ENCODE measurements at places on chromosomes 2 and 18.
A peak's percentile ranks its signal among the peaks of the same experiment; 100 is the strongest.

DNA sequence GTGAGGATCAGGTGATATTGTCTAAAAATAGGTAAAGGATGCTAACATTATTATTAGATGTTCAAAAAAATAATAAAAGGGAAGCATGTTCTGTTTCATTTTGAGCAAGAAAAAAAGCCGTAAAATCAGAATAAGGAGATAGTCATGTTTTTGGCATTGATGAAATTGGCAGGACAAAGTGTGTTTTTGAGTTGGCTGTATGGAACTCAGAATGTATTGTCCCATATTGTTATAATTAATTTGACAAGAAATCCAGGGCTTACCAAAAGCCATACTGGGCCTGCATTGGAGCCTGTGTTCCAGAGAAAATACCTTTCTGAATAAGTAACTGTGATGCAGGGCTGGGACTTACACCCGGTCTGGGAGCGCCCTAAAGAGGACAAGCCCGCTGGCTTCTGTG, 232.0 kb downstream of the AGAP1 start:
- DNase-seq, result no peak

- DNase-seq, result no peak
These were observed 81.3 kb downstream of the CDH2 start for GRCh38 chr18:28095631-28096030.

DNA sequence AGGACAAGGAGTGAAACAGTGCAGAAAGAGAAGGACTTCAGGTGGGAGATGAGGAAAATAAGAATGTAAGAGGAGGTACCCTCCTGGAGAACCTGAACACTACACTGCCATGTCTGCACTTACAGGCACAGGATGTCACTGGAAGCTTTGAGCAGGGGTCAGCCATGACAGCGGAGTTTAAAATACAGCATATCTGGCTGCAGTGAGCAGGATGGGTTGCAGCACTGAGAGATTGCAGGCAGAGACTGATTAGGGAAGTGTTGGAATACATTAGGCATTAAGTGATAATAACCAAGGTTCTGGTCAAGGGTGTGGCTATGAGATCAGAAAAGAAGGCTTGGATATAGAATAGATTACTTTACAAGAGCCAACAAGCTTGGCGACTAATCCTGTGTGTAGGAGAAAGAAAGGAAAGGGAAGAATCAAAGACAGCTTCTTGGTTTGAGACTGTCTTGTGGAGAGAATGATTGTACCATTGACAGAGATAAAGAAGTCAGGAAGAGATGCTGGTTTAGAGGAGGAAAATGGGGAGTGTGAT, 171.1 kb upstream of the RBMS1 start:
- DNase-seq, result no peak

- DNase-seq, result no peak
These were observed 9.8 kb upstream of the IL36A start for GRCh38 chr2:112995346-112995920.

GRCh38 chr18:56067214-56067894, 479.4 kb upstream of the TCF4 start:
- DNase-seq, result no peak

DNA sequence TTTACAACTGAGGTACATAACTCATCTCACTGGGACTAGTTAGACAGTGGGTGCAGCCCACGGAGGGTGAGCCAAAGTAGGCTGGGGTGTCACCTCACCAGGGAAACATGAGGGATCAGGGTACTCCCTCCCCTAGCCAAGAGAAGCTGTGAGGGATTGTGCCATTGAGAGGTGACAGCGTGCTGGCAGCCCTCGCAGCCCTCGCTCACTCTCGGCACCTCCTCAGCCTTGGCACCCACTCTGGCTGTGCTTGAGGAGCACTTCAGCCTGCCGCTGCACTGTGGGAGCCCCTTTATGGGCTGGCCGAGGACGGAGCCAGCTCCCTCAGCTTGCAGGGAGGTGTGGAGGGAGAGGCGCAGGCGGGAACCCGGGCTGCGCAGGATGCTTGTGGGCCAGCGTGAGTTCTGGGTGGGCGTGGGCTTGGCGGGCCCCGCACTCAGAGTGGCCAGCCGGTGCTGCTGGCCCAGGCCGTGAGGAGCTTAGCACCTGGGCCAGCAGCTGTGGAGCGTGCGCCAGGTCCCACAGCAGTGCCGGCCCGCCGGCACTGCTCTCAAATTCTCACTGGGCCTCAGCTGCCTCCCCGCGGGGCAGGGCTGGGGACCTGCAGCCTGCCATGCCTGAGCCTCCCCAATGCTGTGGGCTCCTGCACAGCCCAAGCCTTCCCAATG, 44.5 kb upstream of the FAM110C start:
- DNase-seq, result no peak

- DNase-seq, result no peak
These were observed 207.1 kb downstream of the ZNF521 start for GRCh38 chr18:25144820-25145219.

- DNase-seq, result peak; percentile 38
These were observed 458 bp downstream of the HYCC2 start for GRCh38 chr2:201070948-201071478.

GRCh38 chr2:56185101-56185581, 1.4 kb downstream of the CCDC85A start:
- no peak for DNase-seq

DNA sequence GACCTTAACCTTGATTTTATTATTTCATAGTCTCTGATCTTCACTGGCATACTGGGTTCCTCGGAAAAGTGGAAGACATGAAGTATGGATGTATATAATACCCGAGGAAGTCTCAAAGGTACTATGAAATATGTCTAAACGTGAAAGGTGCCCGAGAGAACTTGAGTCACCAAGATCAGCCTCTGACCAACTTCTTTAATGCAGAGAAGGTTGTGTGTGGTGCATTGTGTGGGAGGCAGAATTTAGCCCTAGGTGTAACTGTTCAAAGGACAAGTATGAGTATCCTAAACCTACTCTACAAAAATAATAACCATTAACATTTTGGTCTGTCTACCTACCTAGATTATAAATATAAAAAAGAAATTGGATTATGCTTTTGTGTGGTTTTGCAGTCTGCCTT, 36.1 kb downstream of the OSBPL6 start:
- no peak for DNase-seq

- DNase-seq, result no peak
These were observed 34.8 kb upstream of the LDLRAD4 start for GRCh38 chr18:13183790-13184189.

- DNase-seq, result no peak
These were observed 35.9 kb upstream of the SNED1 start for GRCh38 chr2:240962300-240963064.

DNA sequence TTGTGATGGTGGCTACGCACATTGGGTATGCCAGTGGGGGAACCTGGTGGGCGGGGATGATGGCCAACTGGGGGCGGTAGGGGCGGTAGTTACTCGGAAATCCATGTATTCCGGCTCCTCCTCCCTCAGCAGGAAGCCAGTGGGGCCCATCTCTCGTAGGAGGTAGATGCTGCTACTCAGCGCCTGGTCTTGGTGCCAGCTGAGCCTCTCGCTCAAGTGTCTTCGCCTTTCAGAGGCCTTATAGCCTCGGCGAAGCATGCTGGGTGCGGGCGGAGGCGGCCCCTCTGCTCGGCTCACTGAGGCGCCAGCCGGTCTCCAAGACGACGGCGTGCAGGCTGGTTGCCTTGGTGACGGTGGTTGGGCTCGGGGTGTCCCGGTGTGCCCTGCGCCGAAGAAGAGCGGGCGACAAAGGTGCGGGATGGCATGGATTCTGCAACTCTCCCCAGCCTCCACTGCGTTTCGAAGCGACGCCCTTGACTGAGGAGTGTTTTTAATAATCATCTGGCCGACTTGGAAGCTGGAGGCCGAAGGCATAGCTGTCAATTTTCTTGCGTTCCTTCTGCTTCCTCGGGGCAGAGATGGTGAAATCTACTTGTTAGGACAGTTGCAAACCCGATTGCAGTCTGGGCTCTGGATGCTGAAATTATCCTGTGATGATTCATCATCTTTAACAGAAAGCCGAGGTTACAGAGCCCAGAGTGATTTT, at the start of gene ZSWIM2:
TSS of gene ZSWIM2 (minus strand) at position 298 of the 706 bp plus-strand sequence. CDS start at position 258, 40 bp downstream.
- DNase-seq, result peak; percentile 91

- DNase-seq, result no peak
These were observed 59.5 kb downstream of the LPIN1 start for GRCh38 chr2:11805920-11806319.

GRCh38 chr2:64283006-64283570, 138.9 kb upstream of the PELI1 start:
- no peak for DNase-seq

DNA sequence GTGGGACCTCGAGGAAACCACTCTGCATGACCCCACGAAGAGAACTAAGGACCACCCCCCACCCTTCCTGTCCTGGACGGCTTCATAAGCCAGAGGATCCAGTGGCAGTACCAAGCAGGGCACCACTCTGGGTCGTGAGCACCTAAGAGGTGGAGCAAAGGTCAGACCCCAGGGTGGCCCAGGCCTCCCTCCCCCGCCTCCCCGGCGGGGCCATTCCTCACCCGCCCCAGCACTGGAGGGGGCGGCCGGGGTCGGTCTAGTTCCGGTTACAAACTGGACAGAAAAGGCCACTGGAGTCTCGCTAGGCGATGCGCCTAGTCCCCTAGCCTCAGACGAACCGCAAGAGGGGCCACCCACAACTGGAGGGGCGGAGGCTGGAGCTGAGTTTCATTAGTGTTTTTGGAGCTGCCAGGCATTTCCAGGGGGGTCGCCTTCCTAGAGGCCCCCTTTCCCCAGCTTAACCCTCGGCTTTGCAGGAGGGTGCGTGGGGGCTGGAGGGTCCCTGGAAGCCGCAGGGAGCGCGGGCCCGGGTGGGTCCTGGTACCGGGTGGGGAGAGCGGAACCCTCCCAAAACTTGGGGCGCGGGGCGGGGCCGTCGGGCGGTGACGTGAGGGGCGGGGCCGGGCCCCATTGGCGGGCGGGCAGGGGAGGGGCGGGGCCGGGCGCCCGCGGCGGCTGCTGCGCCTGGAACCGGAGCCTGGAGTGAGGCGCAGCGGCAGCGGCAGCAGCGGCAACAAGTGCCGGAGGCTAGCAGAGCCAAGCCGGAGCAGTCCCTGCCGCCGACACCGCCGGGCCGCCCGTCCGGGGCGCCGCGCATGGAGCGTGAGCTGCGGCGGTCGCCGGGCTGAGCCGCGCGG, at the start of gene B3GNT2:
TSS of gene B3GNT2 (plus strand) at position 695 of the 857 bp plus-strand sequence. CDS start 26,106 bp downstream, outside the sequence.
- DNase-seq, result peak; percentile 92

DNA sequence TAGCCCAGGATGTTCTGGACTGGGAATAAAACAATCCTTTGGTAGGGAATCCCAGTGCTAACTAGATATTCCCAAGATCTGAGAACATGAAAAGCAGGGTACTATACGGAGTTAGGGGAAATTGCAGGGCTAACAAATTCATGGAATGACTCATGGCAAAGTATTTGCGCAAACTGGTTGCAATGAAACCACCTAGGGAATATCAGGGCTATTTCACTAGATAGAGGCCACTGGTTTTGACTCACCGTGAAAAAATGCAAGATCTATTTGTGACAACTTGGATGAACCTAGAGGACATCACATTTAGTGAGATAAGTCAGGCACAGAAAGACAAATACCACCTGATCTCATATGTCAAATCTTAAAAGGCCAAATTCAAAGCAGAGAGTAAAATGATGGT, 233.3 kb downstream of the MBD2 start:
- no peak for DNase-seq

DNA sequence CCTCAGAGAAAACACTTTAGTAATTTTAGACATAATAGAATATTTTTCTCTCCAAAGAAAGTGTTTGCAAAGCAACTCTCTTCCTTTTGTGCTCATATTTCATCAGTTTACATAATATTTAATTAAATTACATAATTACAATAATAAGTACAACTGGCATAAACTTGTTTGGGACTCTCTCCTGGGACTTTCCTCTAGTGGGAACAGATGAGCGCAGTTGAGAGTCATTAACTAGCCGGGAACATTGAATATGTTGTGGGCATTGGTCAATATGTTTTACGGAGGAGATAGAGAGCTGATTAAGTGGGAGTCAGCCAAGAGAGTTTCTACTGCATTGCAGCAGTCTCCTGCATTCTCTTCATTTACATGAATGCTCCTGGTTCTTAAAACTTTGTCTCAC, 607.7 kb downstream of the ARHGAP15 start:
- no peak for DNase-seq

GRCh38 chr2:24821433-24821891, 28.2 kb downstream of the CENPO start:
- DNase-seq, result no peak

GRCh38 chr2:71617266-71617665, 163.9 kb downstream of the DYSF start:
- no peak for DNase-seq

GRCh38 chr2:45688479-45689298, 37.2 kb downstream of the PRKCE start:
- DNase-seq, result no peak

GRCh38 chr2:211035548-211036185, 479.3 kb downstream of the CPS1 start:
- peak; percentile 7 for DNase-seq

GRCh38 chr2:101251844-101252407, 760 bp upstream of the CNOT11 start:
- peak; percentile 88 for DNase-seq

- no peak for DNase-seq
These were observed 1167.9 kb downstream of the DSC3 start for GRCh38 chr18:29874519-29875098.

DNA sequence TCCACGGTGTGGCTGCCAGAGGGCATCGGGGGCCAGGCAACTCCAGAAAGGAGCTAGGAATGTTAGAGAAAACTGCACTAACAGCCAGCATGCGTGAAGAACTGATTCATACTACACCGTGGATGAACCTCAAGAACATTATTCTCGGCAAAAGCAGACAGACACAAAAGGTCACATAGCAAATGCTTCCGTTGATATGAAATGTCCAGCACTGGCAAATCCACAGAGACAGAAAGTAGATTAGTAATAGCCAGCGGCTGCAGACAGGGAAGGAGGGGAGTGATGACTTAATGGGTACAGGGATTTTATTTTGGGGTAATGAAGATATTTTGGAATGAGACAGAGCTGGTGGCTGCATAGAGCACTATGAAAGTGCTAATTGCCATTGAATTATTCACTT, 37.4 kb downstream of the SCTR start:
- no peak for DNase-seq

DNA sequence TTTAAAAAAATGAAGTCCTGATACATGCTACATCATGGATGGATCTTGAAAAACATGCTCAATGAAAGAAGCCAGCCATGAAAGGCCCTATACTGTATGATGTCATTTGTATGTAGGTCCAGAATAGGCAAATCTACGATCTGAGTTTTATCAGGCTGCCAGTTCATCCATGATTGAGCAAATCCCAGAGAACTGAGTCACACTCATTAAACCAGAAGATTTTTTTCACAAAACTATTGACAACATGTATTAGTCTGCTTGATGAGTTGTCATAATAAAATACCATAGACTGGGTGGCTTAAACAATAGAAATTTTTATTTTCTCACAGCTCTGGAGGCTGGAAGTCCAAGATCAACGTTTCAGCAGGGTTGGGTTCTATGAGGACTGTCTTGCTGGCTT, 130.7 kb downstream of the MREG start:
- DNase-seq, result no peak

- no peak for DNase-seq
These were observed 63.0 kb upstream of the SPRED2 start for GRCh38 chr2:65495251-65495877.

Measured in NCI-H526 (cell line).